ENCODE measurements at places on chromosomes 4 and X. TPM values are rescaled to one million over a fixed set of nuclear protein-coding genes. Genes with fewer than 3 reads are reported as not detected.

- no peak for DNase-seq
Measured at GRCh38 chr4:1480720-1481119, 74.5 kb upstream of the NKX1-1 start.

DNA sequence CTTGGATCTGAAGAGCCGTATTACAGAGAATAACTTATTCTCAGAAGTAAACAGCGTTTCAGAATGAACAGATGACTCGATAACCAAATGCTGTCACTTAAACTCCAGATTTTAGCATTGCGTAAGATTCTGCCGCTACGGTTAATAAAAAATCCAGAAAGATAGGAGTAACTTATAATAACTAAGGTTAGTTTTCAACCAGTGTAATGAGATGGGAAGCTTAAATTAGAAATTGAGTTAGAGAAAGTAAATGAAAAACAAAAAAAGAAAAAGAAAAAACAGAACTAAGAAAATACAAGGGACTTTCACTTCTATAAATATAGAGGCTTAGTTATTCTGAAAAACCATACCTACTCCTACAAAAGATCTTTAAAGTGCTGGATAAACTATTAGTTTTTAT lies 13.1 kb upstream of the PARM1 start:
- DNase-seq: no peak

DNA sequence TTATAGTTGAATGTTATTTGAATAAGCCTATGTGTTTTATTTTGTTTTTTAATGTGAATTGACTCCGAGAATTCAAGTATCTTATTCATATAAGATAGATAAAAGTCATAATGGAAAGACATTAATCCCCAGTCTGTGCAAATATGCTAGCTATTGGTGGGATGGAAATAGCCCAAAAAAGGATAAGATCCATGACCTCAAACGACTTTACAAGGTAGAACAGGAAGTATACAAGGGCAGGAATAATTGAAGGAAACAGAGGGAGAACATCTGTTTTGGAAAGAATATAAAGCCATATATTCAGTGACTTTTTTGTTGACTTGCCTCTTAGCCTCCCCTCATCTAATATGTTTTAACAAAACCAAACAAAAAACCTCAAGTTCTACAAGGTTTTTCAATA lies 9.0 kb downstream of the ABCE1 start:
- DNase-seq: no peak

DNA sequence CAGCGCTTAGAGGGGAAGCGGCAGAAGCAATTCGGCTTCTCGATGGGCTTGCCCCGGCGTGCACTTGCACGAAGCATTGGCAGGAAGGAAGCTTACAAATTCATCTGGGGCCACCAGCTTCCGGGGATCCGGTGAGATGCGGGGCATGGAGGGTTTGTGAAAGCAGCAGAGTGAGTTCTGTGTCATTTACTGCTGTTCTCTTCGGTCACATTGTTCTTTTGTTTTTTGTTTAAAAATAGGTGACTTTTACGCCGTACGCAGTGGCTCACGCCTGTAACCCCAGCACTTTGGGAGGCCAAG lies 47.0 kb downstream of the ASMT start:
- DNase-seq: no peak

OGT gene
- 9.8 TPM for polyA plus RNA-seq

ZNF157 gene
- not detected for polyA plus RNA-seq

PPP2R2C gene
- polyA plus RNA-seq: 0.10 TPM

Data from foreskin keratinocyte (primary cell).